ENCODE measurements at places on chromosomes 6 and 20.

- DNase-seq: no peak
Observed at GRCh38 chr6:107989166-107990094, 31.4 kb upstream of the SEC63 start.

DNA sequence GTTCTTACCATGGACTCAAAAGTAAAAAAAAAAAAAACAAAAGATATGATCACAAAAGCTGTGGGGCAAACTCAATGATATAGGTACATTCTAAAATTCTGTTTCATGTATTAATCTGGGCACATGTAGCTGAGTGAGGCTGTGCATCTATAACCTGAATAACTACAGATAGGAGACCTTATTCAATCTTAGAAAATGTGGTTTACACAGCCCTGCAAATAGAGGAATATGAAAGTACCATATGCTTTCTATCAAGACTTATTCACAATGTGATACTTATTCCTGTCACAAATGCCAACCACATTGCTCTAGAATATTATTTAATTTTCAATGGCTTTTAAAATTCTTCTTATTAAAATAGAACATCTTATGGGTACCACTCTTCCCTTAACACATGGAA is 3.1 kb upstream of the SPACA1 start:
- no peak for DNase-seq

DNA sequence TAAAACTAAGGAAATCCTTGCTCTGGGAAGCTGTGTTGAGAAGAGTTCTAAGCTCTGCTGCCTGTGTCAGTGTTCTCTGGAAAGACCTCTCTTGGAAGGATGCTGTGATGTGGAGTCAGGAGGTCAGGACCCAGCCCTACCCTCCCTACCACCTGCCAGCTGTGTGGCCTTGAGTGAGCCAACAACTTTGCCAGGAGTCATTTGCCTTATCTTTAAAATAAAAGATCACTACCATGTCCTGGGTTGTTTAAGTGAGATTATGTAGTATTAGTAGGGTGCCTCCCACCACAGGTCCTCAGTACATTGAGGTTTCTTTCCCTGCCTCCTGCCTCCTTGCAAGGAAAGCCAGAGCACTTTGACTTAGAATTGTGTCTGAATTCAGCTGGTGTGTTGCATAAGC is 64.9 kb downstream of the FOXO3 start:
- no peak for DNase-seq

DNA sequence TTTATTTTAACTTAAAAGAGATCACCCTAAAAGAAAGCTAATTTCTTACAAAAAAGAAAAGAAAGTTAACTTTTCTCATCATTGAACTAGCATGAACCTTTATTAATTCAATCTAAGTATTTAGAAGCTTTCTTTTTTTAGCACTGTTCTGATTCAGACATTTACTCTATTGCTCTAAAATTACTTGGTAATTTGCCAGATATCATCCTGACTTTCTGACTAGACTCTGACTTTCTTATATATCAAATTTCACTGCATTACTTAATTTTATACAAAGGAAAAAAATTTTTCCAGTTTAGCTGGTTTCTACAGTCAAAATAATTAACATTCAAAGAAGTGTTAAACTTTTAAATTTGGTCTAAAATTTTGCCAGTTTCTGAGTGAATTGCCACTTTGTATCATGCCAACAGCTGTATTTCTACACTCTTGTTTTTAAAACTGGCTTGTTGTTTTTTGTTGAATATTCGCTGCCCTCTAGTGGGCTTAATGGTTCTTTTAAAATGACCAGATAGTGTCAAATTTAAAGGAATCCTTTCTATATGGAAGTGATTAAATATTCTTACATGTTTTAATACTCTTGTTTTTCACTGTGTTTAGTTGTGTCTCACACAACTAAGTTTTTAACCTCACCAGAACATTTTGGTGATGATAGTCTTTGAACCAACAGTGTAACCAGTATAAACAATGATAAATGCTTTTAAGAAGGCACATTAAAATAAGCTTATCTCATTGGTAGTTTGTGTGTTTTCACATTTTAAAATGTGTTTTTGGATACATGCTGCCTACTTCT is 102.0 kb downstream of the POPDC3 start:
- peak; percentile 63 for DNase-seq

DNA sequence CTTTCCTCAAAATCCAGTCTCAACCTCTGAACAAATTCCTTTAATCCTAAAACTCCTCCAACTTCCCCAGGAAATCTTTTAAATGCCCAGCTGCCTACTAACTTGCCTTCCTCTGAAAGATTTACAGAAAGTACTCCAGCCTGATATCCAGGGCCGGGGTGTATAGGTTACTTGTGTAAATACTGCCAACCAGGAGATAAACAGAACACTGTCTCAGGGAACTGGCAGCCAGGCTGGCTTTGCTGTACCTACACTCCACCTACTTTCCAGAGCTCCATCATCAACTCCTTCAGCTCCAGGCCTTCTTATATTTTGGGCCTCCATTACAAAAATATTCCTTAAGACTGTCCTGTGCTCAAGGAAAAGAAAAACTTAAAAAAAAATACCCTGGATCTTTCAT is 85.9 kb downstream of the CEP162 start:
- DNase-seq: no peak

DNA sequence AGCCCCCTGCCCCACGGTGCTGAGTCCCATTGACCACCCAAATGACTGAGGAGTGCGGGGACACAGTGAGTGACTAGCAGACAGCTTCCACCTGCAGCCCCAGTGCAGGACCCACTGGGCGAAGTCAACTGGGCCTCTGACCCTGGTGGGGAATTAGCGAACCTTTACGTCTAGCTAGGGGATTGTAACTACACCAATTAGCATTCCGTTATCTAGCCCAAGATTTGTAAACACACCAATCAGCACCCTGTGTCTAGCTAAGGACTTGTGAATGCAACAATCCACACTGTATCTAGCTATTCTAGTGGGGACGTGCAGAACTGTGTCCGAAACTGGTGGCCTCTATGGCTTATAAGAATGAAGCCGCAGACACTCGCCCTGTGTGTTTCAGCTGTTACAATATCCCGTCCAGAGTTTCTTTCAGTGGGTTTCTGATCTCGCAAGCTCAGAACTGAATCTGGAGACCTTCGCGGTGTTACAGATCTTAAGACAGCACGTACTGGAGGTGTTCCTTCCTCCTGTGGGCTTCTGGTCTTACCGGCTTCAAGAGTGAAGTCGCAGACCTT is 21.1 kb upstream of the GMPR start:
- no peak for DNase-seq

DNA sequence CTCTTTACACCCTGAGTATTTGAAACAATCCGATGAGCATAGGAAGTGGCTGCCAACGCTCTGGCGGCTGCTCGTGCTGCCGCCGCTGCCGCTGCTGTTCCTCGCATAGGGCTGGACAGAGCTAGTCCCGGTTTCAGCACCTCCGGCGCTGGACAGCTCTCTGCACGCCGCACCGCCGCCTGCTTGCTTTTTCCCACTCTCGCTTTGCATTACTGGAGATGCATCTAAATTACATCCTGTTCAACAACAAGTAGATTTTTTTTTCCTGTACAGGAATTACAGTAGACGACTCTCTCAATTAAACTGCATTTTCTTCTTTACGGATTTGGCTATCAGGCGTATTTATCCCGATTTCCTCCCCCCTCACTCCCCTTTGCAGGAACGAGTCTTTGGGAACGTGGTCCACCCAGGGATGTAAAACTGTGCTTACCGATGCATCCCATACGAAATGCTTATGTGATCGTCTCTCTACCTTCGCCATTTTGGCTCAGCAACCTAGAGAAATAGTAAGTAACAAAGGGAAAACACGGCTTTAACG is 563.8 kb downstream of the LMBRD1 start:
- peak; percentile 70 for DNase-seq

- DNase-seq: no peak
Observed at GRCh38 chr6:49736017-49736508, 8.1 kb downstream of the CRISP3 start.

GRCh38 chr20:44646641-44647274 is 4.7 kb downstream of the ADA start:
- DNase-seq: no peak

DNA sequence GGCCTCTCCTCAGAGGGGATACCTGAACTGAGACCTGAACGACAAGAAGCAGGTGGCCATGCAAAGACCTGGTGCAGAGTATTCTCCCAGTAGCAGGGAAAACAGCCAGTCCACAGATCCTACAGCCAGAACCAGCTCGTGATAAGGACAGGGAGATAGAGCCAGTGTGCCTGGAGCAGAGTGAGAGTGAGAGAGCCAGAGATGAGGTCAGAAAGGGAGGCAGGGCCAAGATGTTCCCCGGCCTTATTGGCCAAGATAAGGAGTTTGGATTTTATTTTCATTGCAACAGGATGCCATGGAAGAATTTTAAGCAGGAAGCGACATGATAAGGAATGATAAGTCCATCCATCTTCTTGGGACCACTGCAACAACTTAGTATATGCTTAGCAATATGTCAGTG is 111.8 kb downstream of the UBE3D start:
- DNase-seq: no peak

GRCh38 chr6:77456531-77457248 is 6.6 kb downstream of the HTR1B start:
- DNase-seq: no peak

GRCh38 chr6:145067430-145067829 is 667.9 kb downstream of the EPM2A start:
- no peak for DNase-seq

- no peak for DNase-seq
Observed at GRCh38 chr6:77502981-77503380, 39.7 kb upstream of the HTR1B start.

- no peak for DNase-seq
Observed at GRCh38 chr20:2169456-2170088, 67.9 kb downstream of the STK35 start.

DNA sequence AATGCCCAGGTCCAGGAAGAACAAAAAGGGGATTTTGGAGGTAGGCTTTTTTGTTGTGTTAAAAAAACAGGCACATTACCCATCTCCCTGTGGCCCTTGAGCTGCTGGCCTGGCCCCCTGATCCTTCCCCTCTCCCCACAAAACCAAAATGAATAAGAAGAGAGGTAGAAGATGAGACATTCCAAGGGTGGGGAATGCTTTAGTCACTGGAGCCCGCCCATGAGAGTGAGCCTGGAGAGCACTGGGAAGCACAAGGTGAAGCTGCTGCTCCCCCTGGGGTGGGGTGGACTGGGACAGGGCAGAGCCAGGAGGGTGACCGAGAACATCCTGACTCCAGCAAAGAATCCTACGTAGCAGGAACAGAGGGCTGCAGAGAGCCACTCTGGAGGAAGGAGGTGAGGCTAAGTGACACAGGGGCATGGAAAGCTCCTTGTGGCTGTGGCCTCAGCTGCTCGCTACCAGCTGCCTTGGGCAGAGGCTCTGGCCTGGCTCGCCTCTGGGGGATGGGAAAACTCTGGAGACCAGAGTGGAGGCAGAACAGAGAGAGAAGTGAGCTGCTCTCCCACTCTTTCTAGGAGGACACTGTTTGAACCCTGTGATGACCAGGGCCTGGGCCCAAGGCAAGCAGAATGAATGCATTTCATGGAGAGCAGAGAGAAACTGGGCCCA is 48.3 kb downstream of the AKAP7 start:
- DNase-seq: no peak

DNA sequence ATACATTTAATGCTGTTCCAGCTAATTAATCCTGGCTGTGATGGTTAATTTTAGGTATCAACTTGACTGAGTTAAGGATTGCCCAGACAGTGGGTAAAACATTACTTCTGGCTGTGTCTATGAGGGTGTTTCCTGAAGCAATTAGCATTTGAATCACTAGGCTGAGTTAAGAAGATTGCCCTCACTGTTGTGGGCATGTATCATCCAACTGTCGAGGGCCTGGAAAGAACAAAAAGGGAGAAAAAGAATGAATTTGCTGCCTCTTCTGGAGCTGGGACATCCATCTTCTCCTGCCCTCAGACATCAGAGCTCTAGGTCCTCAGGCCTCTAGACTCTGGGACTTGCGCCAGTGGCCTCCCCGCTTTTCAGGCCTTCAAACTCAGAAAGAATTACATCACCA is 34.3 kb downstream of the SDHAF4 start:
- no peak for DNase-seq

DNA sequence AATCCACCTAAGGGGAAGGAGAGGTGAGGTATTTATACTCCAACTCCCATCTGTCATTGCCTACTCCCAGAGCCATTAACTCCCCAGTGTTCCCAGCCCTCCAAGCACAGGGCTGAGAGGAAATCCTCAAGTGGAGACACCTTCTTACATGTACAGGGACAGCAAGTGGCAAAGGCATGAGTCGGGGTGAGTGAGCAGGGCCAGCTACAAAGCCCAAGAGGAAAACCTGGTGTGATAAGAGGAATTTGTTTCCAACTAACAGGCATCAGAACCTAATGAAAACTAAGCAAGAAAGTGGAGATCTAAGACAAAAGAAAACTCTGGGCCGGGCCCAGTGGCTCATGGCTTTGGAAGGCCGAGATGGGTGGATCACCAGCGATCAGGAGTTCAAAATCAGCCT is 70.0 kb upstream of the SRSF6 start:
- no peak for DNase-seq

DNA sequence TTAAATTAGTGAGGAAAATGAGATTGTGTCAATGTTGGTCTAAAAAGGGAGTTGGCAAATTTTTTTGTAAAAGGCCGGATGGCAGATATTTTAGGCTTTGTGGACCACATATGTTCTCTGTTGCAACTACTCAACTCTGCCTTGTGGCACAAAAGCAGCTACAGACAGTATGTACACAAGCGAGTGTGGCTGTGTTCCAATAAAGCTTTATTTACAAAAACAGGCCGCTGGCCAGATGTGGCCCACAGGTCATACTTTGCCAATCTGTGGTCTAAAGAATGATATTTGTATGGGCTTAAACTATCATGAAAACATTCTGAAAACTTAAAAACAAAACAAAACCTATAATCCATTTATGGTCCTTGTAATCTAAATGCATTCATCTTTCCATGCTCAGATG is 228.3 kb downstream of the CLIC5 start:
- DNase-seq: no peak

GRCh38 chr20:31570735-31571617 is 34.1 kb upstream of the ID1 start:
- DNase-seq: peak; percentile 59

DNA sequence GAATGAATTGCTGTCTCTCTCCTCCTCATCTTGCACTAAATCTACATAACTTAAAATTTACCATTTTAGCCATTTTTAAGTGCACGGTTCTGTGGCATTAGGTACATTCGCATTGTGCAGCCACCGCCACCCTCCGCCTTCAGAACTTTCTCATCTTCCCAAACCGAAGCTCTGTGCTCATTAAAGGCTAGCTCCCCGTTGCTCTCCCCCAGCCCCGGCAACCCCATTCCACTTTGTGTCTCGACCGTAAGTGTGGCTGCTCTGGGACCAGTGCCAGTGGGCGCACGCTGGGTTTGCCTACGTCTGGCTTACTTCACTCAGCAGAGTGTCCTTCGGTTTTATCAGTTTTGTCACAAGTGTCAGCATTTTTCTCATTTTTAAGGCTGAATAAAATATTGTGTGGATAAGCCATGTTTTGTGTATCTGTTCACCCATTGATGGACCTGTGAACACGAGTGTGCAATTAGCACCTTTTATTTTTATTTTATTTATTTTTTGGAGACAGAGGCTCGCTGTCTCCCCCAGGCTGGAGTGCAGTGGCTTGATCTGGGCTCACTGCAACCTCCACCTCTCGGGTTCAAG is 16.8 kb downstream of the SLC17A9 start:
- DNase-seq: no peak

GRCh38 chr20:57450419-57450818 is 59.2 kb downstream of the RBM38 start:
- no peak for DNase-seq

Measured in NCI-H774 (cell line).